T-helper 9 cell (primary cell): ENCODE measurements at places on chromosomes 13 and 19.

- DNase-seq = no peak
These were observed 168.3 kb downstream of the ZNF737 start for GRCh38 chr19:20397292-20397691.

GRCh38 chr13:78131346-78131745 lies 212.7 kb upstream of the EDNRB start:
- DNase-seq = no peak

GRCh38 chr13:36813225-36813624 lies 5.8 kb upstream of the RFXAP start:
- no peak for DNase-seq

DNA sequence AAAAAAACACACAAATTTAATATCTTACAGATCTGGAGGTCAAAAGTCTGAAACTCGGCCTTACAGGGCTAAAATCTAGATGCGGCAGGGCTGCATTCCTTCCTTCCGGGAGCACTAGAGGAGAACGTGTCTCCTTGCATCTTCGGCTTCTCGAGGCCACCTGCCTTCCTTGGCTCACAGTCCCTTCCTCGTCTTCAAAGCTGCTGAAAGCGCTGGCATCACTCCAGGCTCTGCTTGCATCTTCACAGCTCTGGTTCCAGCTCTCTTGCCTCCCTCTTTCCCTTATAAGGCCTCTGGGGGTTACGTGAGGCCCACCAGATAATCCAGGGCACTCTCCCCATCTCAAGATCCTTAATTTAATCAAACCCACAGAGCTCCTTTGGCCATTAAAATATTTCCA lies 10.5 kb downstream of the XRCC1 start:
- DNase-seq = no peak

DNA sequence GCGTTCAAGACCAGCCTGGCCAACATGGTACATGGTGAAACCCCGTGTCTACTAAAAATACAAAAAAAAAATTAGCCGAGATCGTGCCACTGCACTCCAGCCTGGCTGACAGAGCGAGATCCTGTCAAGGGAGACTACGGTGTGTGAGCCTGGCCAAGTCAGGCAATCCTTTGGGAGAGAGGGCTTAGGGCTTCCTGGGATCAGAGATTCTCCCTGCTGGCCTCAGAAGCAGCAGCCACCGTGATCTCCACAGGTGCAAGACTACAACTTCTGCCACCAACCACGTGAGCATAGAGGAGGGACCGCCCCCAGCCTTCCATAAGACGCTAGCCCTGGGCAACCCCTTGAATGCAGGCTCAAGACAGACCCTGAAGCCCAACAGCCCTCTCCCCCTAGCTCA lies 7.6 kb downstream of the MFSD12 start:
- DNase-seq = no peak
